ENCODE measurements at places on chromosomes 6 and 20.

DNA sequence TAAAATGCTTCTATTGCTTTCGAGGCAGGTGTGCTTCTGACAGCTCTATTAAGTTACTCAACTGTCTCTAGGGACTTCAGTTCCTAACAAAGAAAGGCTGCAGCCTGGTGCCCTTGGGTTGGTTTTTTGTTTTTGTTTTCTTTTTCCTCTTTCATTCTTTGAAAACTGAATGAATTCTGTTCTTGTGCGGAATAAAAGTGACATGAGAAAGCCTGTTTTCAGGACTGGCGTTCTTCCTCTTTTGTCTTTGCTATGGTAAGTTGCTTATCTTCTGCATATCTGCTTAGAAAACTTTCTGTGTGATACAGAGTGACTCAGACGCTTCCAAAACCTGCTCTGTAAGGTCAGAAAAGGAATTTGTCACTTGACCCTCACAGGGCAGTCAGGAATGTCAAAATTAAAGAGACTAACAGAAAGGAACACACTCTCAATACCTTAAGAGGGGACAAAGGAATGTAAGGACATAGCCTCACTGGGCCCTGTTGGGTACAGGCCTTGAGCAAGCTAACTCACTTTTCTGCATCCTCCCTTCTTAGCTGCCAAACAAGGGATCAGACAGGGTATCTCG, 56.2 kb upstream of the NHSL1 start:
- DNase-seq = no peak

DNA sequence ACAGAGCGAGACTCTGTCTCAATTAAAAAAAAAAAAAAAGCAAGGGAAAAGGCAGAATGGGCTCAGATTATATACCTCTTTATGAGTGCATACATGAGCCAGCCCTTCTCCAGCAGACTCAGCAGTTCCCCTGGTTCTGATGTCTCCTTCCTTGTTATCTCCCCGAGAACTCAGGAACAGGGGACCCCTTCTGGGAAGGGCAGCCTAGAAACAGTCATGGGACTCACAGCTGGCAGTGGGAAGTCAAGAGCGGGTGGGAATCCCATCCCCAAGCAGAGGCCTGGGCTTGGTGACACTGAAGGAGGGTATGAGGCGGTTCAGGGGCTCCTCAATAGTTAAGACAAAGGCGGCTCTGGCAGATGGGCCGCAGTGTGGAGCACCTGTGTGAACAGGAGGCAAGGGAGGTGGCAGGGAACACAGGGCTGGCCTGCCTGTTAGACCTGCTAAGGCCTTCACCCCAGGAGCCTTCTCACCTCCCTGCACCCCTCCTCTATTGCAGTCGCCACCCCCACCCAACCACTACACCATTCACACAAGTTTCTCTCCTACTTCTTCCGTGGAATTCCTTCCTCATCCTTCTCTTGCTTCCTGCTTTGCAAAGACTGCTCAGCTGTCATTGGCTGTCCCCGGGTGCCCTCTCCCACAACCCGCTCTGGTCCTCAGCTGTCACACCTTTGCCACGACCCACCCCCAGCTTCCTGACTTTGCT, 29.7 kb upstream of the MDFI start:
- DNase-seq = no peak

DNA sequence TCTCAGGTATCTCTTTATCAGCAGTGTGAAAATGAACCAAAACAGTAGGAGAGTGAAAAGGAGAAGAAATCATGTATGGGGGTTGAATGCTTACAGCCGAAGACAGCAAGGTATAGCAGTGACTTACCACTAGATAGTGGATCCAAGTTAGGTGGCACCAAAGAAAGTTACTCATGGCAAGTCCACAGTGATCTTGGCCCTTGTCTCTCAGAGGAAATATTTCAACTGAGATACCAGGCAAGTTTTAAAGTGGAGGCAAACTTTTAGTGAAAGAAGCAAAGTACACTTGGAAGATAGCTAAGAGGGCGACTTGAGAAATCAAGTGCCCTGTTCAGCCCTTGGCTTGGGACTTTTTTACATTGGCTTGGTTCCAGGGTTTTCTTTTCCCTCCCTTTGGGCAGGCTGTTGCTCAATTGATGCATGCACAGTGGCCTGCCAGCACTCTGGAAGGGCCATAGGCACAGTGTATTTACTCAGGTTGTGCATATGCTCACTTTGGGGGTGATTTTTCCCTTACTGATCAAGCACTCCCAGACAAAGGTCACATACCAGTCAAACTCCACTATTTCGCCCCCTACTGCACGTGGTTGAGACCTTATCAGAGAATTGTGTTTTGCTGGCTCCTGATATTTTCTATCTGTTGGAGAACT, 329.5 kb upstream of the KHDRBS2 start:
- no peak for DNase-seq

- no peak for DNase-seq
These were observed 160.0 kb downstream of the COL21A1 start for GRCh38 chr6:56087421-56087820.

DNA sequence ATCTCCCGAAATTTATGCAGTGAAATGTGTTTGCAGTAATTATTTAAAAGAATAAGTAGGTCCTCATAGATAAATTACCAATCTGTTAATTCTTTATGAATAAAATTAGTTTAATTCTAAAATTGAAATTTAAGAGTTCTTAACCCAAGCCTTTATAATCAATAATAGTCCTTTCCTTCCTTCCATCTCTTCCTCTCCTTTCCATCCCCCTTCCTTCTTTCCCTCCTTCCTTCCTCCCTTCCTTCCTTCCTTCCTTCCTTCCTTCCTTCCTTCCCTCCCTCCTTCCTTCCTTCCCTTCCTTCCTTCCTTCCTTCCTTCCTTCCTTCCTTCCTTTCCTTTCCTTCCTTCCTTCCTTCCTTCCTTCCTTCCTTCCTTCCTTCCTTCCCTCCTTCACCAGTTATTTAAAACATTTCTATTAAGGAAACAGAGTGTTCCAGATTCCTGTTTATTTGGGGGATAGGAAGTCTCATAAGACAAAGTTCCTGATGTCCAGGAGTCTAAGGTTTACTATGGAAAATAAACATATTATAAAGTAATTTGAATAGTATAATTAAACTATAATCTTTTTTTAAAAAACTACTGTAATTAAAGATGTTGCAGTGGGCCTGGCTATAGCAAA, 285.3 kb upstream of the NOX3 start:
- DNase-seq = no peak

GRCh38 chr6:133001040-133001565, 186.7 kb downstream of the RPS12 start:
- DNase-seq = no peak

DNA sequence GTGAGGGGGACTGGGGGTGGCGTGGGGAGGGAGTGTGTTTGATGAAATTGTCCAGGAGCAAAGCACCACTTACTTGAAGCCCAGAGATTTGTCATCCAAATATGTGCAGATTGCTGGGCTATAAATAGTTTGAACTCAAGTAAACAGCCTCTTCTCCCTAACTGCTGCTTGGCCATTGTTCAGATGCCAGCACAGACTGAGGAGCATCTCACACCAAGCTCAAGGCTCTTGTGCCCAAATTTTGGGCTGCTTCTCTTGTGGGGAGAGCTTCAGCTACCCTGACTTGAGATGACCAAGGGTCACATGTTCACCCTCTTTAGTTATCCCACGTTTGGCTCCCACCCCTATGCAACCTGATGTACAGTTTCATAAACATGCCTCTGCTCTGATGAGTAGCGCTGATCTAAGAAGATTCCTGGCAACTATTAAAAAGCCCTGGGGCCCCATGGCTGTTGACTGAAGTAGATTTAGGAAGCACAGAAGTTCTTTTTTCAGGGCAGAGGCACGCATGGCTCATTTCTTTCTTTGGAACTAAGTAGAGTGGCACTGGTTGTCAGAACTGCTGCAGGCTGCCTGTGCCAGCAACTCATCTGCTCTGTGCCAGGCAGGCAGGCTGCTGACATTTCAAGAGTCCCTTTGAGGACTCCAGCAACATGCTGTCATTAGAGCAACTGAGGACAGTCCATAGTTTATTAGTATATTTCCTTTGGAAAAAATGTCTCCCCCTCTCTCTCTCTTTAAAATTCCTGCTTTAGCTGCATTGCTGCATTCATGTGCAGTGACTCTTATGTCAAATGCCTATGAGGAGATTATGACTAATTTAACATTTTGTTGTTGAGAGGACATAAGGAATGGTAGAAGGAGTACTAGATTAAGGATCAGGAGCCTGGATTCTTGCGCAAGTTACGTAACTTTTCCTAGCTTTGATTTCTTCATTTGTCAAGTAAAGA, 9.6 kb upstream of the PKIG start:
- peak; percentile 53 for DNase-seq

- peak; percentile 70 for DNase-seq
These were observed 40.9 kb downstream of the ALDH8A1 start for GRCh38 chr6:134908906-134909516.

DNA sequence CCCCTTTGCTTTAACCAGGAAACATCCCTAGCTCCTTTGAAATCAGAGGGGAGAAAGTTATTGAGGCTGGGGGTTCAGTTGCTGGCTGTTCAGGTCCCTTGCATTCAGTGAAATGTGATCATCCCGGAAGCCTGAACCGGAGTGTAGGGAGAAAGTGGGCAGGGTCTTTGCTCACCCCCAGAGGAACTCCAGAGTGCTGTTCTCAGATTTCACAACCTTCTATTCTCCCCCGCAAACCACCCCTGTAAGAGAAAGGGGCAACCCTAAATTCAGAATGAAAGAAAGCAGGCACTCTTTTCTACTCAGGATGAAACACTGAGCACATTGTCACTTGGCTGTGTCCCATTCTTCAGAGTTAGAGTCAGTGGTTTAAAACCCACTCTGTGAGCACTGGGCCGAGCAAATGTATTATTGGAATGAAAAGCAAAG, 139.8 kb downstream of the KHDC1L start:
- peak; percentile 32 for DNase-seq

DNA sequence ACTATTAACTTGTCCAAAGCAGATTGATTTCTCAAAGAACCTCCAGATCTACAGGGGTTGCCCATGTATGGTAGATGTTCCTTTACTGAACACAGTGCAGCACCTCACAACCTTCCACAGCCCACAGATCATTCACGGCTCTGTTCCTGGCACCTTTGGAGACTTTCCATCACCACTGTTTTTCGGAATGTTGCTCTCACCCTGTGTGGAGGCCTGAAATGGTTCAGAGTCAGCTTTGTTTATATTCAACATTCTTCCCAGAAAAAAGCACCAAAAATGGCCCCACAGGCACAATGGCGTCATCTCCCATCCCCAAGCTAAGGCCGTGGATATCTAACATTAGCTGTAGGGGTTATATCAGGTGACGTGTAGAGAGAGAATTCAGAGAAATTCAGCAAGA, 74.7 kb downstream of the DHX35 start:
- no peak for DNase-seq

- DNase-seq = no peak
These were observed 35.3 kb upstream of the GFOD1 start for GRCh38 chr6:13522656-13523055.

DNA sequence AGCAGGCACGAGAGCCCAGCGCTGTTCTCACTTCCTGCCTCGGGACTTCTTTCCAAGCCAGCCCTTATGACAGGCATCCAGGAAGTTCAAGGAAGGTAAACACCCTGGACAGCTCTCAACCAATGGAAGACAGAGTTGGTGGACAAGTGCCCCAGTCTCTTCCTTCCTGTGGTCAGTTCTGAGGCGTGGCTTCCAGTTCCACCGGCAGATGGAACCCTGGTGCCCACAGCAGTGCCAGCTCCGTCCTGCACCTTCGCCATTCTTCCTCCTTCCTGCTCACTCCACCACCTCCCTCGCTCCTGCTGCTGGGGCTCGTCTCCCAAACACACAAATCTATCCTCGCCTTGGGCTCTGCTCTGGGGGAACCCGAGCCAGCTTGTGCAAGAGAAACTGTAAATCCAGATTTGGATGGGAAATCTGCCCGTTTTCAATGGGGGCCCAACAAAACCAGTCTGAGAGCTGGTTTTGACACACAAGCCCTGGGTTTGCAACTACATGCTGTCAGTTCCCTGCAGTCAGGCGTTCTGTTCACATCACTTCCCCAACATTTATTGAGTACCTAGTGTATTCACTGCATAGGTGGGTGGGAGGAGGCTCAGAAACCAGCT, 162.7 kb downstream of the GRM4 start:
- DNase-seq = no peak

- DNase-seq = no peak
These were observed 2.4 kb upstream of the GCNT2 start for GRCh38 chr6:10518557-10519407.

DNA sequence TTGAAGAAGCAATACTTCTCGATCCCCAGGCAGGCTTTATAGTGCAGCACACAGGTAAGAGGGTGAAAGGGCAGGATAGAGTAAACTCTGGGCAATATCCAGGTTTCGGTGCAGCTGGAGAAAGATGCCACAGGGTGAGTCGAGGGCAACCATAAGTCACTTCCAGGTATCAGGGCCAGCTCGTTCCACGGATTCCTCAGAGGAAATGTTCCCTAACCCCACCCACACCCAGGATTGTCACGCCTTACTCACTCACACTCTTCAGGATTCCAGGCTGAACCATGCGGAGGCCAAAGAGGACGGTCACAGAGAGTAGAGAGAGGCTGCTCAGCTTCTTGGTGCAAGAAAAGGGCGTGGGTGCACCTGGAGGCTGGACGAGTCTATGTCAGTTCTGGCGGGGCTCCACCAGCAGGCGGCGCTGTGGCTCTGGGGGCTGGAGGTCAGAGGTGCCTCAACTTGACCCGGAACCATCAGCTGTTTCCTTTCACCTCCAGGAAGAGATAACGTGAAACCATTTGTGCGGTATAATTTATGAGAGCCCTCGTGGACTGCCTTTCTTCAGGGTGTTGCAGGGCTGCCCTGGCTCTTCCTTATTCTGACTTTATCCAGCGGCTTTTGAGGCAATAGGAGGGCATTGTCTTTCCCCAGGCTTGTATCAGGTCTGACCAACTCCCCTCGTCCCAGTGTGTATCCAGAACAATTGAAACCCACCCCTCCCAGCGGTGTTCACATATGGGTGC, 14.5 kb upstream of the WFDC12 start:
- no peak for DNase-seq

DNA sequence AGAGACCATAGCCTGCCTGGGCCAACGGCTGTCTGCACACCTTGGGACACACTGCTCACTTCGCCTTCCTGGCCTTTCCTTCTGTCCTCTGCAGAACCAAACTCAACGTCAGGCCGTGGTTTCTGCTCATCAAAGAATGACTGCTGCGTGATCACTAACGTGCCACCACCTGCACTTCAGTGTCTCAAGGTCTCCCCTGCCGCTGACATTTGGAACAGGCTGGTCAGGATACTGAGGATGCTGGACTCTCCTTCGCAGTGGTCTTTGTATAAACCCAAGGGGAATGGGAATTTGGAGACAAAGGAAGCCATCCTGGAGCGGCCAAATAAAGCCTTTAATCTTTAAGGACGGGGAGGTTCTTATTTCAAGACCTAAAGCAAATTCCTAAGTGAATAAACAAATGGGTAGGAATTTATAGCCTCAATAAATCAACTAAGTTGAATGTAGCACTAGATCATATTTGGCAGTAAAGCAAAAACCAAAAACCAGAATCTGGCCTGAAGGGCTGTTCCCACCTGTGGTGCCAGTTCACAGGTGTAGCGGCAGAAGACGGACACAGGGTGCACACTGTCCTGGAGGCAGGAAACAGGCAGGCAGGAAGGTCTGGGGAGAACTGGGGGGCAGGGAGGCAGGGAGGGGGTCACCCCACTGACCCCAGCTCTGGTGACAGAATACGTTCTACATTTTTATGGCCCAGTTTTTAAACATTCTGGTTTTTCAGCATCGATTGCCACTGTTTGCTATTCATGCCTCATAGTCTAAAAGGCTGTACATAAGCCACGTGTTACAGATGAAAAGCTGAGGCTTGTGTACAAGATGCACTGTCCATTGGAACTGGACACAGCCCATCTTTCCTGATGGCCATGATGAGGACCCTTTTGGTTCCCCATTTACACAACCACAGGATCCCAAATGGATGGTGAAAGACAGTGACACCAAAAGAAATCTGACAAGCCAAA, 36.6 kb downstream of the ABHD12 start:
- DNase-seq = no peak
